ENCODE measurements at places on chromosomes 7 and 10. TPM values are rescaled to one million over a fixed set of nuclear protein-coding genes. Genes with fewer than 3 reads are reported as not detected.

CFAP58 gene
- 0.42 TPM for polyA plus RNA-seq

TBL2 gene
- polyA plus RNA-seq = 45.4 TPM

DNA sequence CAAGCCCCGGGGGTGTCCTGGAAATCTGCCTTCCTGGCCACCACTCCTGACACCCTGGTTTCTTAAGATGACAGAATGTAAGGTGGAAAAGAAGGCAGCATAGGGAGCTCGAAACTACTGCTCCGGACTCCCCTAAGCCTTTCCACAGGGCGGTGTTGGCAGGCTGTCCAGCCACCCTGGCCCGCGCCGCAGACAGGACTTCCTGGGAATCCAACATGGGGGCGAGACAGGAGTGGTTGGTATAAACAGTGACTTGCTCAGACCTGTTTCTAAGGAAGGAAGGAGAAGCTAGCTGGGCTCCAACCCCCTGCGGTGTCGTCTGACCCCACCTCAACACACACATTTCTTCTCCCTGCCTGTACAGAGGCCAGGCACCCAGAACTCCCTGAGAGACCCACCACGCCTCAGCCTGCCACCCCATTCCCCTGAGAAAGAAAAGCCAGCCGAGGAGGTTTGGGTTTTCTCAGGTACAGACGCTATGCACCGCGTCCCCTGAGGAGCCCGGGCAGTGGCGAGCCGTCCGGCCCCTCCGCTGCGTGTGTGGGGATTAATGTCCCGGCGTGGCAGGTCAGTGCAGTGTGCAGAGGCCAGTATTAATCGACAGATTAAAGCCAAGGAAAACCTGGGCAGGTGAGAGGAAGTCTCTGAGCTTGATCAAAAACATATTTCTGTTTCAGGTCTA is 349.6 kb upstream of the MKI67 start:
- H3K36me3 ChIP-seq = no peaks in the 10 kb centered on the region
- no peaks in the 10 kb centered on the region for H3K4me1 ChIP-seq
- DNase-seq = no peak
- H3K4me3 ChIP-seq = no peak overlapping the region
- no peak overlapping the region for H3K27ac ChIP-seq

DNA sequence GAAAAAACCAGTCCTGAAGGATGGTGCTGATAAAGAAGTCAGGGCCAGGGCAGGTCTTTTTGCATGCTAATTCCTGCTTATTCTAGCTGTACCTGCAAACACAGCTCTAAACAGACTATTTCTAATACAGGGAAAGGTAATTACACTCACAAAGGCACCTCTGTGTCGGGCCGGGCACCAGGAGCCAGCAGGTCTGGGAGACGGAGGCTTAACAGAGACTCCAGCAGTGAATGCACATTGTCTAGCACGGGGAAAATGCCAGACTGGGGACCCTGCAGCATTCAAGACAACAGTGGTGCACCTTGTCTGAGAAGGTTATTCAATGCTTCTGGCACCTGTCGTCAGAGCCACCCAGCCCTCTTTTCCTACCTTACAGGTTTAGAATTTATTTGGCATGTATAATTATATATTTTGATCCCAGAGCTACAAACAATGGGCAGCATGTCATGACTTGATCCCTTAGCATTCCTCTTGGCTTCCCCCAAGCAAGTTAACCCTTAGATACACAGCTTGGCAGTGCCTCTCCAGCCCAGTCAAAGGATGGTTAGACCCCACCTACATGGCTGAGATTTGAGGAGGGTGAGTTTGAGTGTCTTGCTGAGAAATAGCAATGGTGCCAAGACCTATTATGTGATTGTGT is 185.2 kb downstream of the SLC25A13 start:
- H3K27ac ChIP-seq = no peak overlapping the region
- DNase-seq = no peak

DNA sequence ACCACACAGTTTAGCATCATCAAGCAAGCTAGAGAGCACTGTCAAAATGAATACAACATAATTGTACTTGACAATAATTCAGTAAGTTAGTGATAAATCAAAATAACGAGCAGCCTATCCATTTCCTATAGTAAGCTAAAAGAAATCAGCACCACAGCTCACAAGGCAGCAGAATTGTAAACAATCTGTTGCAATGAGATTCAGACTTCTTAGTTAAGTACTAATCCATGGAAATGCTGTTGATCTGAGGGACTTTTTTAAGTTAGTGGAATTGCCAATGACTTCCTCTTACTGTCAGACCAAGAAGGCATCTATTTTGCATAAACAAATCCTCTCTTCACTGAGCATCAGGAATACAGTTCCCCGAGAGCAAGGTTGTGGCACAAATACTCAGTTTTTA is 136.6 kb upstream of the CCDC6 start:
- H3K36me3 ChIP-seq = no peaks in the 10 kb centered on the region
- no peak overlapping the region for H3K27ac ChIP-seq
- no peaks in the 10 kb centered on the region for H3K27me3 ChIP-seq
- peaks cover 4% of the 10 kb centered on the region for H3K4me1 ChIP-seq
- no peak overlapping the region for H3K4me3 ChIP-seq

GRCh38 chr7:56115852-56116538 is at the start of gene NUPR2:
NUPR2 (minus strand) TSS chr7:56116417; CDS start chr7:56116314, 103 bp downstream.
- no peak within 1 kb of the TSS for H3K4me3 ChIP-seq
- H3K4me1 ChIP-seq = no peaks in the 10 kb centered on the region
- no peak within 1 kb of the TSS for H3K27ac ChIP-seq
- no peaks in the 10 kb centered on the region for H3K27me3 ChIP-seq

- peak within 1 kb of the TSS; percentile 83 for H3K4me3 ChIP-seq
- H3K36me3 ChIP-seq = peaks cover 4% of the 10 kb centered on the region
- peaks cover 34% of the 10 kb centered on the region for H3K4me1 ChIP-seq
These were observed at the start of gene AGAP3 for GRCh38 chr7:151085691-151086620. AGAP3 (plus strand) TSS chr7:151086475; CDS start chr7:151086742, 267 bp downstream.

DNA sequence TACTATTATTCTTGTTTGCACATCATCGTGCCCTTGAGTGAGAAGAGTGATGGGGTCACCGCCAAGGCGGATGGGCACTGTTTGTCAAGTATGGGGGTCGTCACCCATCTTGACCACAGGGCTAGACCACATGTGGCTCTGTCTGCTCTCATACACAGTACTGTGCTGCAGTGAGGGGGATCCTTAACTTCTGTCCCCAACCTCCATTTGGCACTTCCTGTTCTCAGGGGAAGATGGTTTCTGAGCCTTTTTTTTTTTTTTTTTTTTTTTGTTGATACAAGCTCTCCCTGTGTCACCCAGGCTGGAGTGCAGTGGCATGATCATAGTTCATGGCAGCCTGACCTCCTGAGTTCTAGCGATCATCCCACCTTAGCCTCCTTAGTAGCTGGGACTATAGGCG is 13.6 kb downstream of the WBP1L start:
- no peak for DNase-seq
- no peak overlapping the region for H3K27ac ChIP-seq
- H3K27me3 ChIP-seq = no peaks in the 10 kb centered on the region
- no peak overlapping the region for H3K4me3 ChIP-seq
- peaks cover 10% of the 10 kb centered on the region for H3K4me1 ChIP-seq

GRCh38 chr7:90857603-90858002 is 261.5 kb downstream of the CDK14 start:
- no peaks in the 10 kb centered on the region for H3K36me3 ChIP-seq
- no peak overlapping the region for H3K27ac ChIP-seq
- no peak overlapping the region for H3K4me3 ChIP-seq
- no peak for DNase-seq
- H3K4me1 ChIP-seq = no peaks in the 10 kb centered on the region

GRCh38 chr7:388023-388960 is 98.3 kb downstream of the FOXL3 start:
- no peaks in the 10 kb centered on the region for H3K27me3 ChIP-seq
- no peak for DNase-seq
- no peaks in the 10 kb centered on the region for H3K4me1 ChIP-seq
- H3K4me3 ChIP-seq = no peak overlapping the region
- no peak overlapping the region for H3K27ac ChIP-seq
- H3K36me3 ChIP-seq = no peaks in the 10 kb centered on the region

DNA sequence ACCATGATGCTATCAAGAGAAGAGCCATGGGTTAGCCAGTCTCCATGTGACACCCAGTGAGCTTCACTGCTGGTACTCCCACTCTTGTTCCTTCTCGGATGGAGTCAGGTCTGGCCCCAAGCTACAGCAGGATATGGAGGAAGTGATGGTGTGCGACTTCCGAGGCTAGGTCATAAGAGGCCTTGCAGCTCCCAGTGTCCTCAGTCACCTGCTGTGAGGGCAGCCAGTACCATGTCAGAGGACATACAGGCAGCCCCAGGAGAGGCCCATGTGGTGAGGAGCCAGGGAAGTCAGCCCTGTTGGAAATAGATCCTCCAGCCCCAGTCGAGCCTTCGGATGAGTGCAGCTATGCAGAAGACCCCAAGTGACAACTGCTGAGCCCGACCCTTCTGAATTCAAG is 237.0 kb downstream of the EBF3 start:
- H3K4me1 ChIP-seq = no peaks in the 10 kb centered on the region
- no peaks in the 10 kb centered on the region for H3K36me3 ChIP-seq
- no peak overlapping the region for H3K4me3 ChIP-seq
- no peak overlapping the region for H3K27ac ChIP-seq

- no peaks in the 10 kb centered on the region for H3K27me3 ChIP-seq
- H3K36me3 ChIP-seq = no peaks in the 10 kb centered on the region
- H3K4me1 ChIP-seq = no peaks in the 10 kb centered on the region
- H3K27ac ChIP-seq = no peak overlapping the region
- no peak overlapping the region for H3K4me3 ChIP-seq
These were observed 22.8 kb downstream of the C10orf105 start for GRCh38 chr10:71696628-71697326.

- H3K27ac ChIP-seq = peak overlapping the region; percentile 97
- peak overlapping the region; percentile 86 for H3K4me3 ChIP-seq
- DNase-seq = peak; percentile 57
- no peaks in the 10 kb centered on the region for H3K27me3 ChIP-seq
- no peaks in the 10 kb centered on the region for H3K36me3 ChIP-seq
These were observed 615 bp downstream of the ARHGAP12 start for GRCh38 chr10:31927884-31928548.

DNA sequence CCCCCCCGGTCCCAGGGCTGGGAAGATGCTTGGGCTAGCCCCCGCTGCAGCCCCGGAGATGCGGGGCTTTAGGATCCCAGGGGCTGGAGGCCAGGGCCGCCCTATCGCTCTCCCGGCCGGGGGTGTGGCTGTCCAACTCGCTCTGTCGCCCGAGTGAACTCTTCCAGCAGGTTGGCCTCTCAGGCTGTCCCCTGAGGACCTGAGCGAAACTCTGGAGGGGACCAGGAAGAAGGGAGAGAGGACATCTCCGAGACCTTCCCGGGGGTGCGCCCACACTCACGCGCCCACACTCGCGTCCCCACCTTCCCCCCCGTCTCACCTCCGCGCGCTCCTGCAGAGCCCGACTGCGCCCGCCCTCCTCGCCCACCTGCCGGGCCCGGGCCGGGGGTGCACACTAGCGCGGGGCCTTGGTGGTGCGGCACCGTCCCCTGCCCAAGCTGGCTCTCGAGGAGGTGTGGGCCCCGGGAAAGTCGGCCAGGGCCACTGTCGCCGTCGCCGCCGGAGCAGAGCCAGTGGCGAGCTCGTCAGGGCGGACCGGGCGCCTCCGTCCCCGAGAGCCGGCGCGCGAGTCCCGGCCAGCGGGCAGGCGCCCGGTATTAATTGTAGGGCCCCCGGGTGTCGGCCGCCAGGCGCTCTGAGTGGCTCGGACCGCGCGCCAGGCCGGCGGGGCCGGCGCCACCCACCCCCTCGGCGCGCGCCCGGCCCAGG is 101.7 kb upstream of the SVIL start:
- DNase-seq = peak; percentile 67
- H3K4me3 ChIP-seq = peak overlapping the region; percentile 86
- no peaks in the 10 kb centered on the region for H3K4me1 ChIP-seq
- no peaks in the 10 kb centered on the region for H3K27me3 ChIP-seq

DNA sequence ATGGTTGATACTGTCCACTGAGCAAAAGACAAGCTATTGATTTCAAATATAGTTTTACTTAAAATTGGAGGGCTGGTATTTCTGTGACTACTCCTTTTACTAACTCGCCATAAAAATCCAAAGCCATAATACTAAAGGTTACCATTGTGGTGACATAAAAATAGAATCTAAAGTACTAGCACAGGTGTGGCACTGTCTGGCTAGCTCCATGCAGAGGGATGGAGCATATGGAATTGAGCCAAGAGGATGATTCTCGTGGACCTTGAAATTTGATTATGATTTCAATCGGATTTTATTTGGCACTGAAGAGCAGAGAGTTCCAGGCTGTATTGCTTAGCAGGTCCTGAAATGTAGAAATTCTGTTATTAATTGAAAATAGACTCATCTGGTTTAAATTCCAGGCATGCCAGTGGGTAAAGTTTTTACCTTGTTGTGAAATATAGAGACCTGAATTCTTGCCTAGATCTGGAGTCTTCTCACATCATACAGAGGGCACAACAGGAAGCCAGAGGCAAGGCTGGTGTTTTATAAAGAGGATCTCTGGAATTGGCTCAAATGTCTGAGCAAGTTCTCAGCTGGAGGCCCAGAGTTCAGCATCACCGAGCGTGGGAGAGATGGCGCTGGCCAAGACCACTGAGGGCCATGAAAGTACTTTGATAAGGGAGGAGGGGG is 29.9 kb upstream of the DLD start:
- H3K4me3 ChIP-seq = no peak overlapping the region
- H3K27me3 ChIP-seq = no peaks in the 10 kb centered on the region
- H3K27ac ChIP-seq = no peak overlapping the region

All from fibroblast of lung (primary cell).